NCI-H2029 (cell line): ENCODE measurements at places on chromosomes 5 and 9.

DNA sequence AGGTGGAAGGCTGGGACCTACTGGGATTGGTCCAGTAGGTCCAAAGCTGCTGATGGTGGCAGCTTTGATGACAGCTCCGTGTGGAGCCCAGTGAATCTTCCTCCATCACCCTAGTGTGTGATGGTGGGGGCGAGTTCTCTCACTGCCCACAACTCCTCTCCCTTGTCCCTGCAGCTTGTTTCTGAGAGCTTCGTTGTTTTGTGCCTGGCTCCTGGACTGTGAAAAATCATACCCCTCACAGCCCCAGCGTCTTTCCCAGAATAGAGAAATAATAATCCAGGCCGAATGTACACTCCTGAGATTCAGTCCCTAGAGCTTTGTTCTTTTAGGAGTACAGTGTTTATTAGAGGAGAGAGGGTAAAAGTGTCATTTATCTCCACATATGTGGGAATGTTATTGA lies 372.2 kb downstream of the ENC1 start:
- DNase-seq = no peak

DNA sequence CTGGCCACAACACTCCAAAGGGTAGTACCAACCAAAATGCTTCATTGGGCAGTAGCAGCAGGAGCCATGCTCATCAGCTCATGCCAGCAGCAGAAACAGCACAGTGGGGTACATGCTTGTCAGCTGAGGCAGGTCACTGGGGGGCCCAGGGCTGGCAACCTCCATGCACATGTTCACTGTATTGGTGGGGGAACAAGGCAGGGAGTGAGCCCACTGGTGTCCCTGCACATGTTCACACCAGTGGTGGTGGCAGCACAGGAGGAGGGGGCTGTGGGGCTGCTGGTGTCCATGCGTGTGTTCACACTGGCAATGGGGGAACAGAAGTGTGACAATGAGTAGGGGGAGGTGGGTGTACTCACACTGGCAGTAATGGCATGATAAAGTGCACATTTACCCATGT lies 254.3 kb upstream of the KIF2A start:
- DNase-seq = no peak

GRCh38 chr5:116145416-116145815 lies 60.6 kb downstream of the COMMD10 start:
- DNase-seq = no peak

DNA sequence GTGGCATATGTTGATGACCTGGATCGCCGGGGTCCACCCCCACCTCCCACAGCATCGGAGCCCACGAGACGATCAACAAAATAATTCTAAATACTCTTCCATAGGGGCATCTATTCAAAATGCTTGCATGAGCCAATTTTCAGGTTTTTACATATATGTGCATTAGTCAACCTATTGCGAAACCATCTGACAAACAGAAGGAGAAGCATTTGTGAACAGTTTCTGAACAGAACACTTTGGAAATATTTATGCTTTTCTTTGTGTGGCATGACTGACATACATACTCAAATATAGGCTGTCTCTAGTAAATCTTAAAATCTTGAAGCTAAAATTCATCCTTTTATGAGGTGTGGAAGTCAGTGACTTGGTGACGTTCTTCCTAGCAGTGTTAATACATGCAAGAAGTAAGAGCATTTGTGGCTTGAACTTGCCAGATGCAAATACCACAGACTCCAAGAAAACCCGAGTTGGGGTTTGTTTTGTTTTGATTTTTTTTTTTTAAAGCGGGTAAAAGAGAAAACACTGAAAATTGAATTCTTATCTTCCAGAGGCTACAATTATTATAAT lies 5.3 kb downstream of the GPR151 start:
- DNase-seq = no peak

DNA sequence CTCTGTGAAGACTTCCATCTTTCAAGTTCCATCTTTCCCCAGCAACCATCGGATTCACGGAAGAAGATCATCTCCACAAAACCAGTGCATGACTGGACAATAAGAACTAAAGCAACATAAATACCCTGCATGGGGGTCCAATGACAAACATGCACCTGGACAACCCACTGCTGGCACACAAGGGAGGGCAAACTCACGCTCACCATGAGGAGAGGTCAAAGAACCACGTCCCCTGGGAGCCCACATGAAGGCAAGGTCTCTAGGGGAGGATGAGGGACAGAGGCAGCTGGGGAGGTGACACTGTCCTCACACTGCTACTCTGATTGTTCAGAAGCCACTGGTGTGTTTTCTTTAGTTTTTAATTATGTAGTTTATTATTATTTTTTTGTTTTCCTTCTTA lies 190.8 kb downstream of the MED10 start:
- DNase-seq = no peak

GRCh38 chr9:71037521-71037920 lies 83.9 kb downstream of the TRPM3 start:
- DNase-seq = no peak

DNA sequence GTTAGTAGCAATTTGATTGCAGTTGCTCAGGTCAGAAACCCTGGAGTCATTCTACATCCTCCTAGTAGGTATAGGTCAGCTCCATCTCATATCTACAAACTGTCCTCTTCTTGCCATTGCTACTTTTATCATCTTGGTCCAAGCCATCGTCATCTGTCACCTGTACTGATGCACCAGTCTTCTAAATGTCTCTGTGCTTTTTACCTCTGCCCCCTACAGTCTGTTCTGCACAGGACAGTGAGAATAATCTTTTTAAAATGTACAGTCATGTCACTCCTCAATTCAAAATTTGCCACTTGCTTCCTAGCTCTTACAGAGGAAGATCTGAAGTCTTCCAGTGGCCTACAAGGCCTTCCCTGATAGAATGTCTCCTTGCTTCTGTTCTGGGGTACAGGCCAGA lies 6.8 kb downstream of the NNT start:
- DNase-seq = no peak

- DNase-seq = no peak
Measured at GRCh38 chr5:149605998-149606724, 24.9 kb downstream of the ARHGEF37 start.

GRCh38 chr5:138159666-138160065 lies 18.8 kb downstream of the BRD8 start:
- no peak for DNase-seq

DNA sequence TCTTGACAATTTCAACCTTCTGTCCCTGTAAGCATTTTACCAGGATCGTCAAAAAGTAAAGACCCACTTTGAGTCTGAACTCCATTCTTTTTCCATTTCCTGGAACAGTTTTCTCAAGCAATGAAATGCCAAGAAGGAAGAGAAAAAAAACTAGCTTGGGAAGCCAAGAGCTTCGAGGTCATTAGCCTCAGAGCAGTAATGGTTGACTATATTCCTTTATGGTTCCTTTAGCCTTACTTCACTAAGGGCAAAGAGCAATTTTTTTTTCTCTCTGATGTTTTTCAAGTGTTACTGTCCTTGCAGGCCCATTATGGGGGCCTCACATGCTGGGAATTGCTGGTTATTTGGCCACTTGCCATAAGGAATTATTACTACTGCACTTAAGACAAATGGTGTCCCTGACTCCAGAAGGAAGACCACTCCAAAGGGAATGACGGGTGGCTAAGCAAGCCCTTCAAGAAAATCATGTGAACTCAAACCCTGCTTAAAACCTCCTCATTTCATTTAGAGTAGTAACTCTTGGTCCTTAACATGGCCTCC lies 37.1 kb downstream of the BNC2 start:
- no peak for DNase-seq

DNA sequence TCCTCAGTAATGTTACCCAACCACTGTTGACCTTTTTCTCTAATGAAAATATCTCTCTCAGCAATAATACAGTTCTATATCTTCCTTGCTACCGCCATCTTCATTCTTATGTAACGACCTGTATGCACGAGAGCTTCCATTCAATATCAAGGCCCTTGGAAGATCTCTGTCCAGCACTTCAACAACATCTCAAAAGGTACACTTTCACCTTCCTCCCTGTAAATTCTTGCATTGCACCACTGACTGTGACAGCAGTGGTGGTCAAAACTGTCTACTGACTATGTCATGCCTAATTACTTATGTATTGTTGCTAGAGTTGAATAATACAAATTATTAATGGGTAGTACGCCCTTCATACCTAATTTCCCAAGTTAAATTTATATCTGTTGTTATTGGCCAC lies 53.3 kb downstream of the ANXA1 start:
- DNase-seq = no peak

GRCh38 chr9:83620841-83621636 lies 1.9 kb upstream of the IDNK start:
- peak; percentile 9 for DNase-seq

- DNase-seq = no peak
Measured at GRCh38 chr5:107295914-107296313, 374.8 kb downstream of the EFNA5 start.

DNA sequence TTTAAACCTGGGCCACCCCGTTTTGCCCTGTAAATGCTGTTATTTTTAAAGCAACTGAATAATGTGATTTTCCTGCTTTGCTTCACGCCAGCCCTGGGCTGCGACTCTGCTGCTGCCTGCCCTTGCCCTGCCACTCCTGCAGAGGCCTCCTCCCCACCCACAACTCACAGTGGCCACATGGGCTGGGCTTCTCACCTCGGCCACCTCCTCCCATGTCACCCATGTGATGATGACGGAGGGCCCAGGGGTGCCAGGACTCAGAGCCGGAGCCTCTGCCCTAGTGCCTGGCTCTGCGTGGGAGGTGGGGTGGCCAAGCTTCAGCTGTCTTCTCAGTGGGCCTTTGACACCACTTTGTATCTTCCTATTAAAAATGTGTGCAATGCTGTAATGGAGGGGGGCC lies 48.1 kb upstream of the NKD2 start:
- no peak for DNase-seq

DNA sequence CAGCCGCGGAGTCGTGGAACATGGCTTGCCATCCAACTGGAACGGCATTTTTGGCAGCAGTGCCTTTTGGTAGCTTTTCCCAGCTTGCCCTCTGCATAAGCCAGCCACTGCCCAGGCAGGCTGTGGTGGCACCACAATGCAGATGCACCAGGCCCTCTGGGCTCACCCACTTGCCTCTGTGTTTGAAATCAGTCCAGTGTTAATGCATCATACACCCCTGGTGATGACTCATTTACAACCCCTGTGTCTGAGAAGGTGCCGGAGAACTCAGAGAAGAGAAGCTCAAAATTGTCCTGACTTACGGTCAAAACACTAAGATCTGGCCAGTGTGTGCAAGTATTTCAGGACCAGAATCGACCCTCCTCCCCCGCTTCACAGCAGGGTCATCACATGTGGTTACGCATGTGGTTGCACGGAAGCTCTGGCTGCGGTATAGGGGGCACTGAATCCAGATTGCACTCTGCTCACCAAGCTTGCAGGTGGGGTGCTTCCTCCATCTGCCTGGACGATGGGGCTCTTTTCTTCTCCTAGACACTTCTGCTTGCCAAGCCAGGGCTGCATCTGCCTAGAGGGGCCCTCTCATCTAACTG lies 66.5 kb upstream of the SMIM15 start:
- no peak for DNase-seq

DNA sequence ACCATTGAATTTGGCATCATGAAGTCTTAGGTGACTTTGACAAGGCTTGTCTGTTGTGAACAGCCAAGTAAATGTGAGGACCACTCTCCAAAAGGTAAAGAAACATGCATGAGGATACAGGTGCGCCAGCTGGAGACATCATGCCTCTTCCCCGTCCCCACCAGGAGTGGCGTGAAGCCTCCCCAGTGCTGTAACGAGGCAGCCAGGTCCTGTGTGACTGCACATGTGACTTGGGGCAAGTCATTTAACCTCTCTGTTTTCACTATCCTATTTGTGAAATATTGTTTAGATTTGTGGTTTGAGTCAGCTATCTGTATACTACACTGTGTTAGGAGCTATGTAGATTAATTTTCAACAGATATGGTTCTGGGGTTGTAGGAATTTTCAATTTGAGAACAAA lies 65.0 kb downstream of the DOCK8 start:
- no peak for DNase-seq

- DNase-seq = no peak
Measured at GRCh38 chr5:80093796-80094195, 58.6 kb downstream of the THBS4 start.

- peak; percentile 28 for DNase-seq
Measured at GRCh38 chr9:96232539-96233241, 69.3 kb downstream of the HSD17B3 start.

DNA sequence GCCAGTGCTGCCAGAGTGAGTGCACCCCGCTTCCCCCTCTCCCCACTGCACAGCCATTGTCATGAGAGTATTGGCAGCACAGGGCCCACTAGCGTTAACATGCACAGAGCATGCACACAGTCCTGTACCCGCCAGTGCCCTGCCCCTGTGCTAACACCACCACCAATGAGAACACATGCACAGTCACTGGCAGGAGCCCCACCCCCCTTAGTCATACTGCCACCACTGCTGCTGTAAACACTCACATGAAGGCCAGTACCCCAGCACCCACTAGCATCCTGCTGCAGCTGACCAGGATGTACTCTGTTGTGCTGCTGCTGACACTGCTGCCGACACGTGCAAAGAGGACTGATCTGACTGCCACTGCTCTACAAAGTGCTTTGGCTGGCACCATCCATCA lies 19.5 kb upstream of the RANBP6 start:
- DNase-seq = no peak
